ENCODE measurements at places on chromosomes 13 and 19.

- no peak for DNase-seq
These were observed 907 bp downstream of the ZNF569 start for GRCh38 chr19:37466277-37466797.

- no peak for DNase-seq
These were observed 4.3 kb downstream of the NDFIP2 start for GRCh38 chr13:79485014-79485811.

GRCh38 chr13:92719868-92720267, 506.7 kb upstream of the GPC6 start:
- DNase-seq: peak; percentile 90

- DNase-seq: no peak
These were observed 8.5 kb downstream of the CEBPG start for GRCh38 chr19:33382006-33382405.

DNA sequence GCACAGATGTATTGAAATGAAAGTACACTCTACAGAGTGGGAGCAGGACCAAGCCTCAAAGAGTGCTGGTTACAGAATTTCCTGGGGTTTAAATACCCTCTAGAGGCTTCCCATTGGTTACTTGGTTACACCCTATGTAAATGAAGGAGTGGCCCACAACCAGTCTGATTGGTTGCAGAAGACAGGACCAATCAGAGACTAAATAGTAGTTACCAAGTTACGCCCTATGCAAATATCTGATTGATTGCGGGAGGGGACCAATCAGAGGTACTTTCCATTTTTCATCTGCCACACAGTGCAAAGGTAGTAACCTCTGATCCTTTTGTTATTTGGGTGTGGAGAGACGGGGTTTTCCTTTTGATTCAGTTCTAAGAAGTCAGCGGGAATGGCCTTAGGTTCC, 5.5 kb upstream of the ZFP82 start:
- no peak for DNase-seq
